ENCODE measurements at places on chromosomes 12 and 14.

DNA sequence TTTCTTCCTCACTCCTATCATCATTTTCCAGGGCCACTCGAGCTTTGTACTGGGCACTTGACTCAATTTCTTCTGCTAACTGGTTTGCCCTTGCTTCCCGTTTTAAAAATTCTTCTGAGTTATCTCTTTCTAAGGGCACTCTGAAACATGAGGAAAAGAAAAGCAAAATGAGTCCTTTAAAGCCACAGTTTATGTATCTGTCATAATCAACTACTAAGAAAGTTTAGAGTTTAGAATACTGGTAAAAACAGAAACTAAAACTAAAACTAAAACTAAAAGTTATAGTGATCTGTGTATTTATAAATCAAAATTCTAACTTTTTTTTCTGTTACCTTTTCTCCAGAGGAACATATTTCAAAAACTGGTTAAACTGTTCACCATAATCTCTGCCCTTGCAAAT is 79.2 kb downstream of the ATXN2 start:
- no peak overlapping the region for H3K4me3 ChIP-seq
- H3K27ac ChIP-seq: no peak overlapping the region
- H3K4me1 ChIP-seq: no peaks in the 10 kb centered on the region
- DNase-seq: no peak
- H3K27me3 ChIP-seq: no peaks in the 10 kb centered on the region
- peaks cover 6% of the 10 kb centered on the region for H3K36me3 ChIP-seq

- H3K36me3 ChIP-seq: no peaks in the 10 kb centered on the region
- H3K27me3 ChIP-seq: no peaks in the 10 kb centered on the region
- H3K4me1 ChIP-seq: no peaks in the 10 kb centered on the region
- H3K27ac ChIP-seq: no peak overlapping the region
- no peak for DNase-seq
These were observed 41.3 kb downstream of the ELK3 start for GRCh38 chr12:96235484-96235826.

GRCh38 chr14:104298458-104298857 is 160.1 kb downstream of the KIF26A start:
- peak; percentile 14 for DNase-seq
- no peaks in the 10 kb centered on the region for H3K36me3 ChIP-seq
- H3K27ac ChIP-seq: no peak overlapping the region
- no peaks in the 10 kb centered on the region for H3K27me3 ChIP-seq

GRCh38 chr12:105418229-105418628 is 87.7 kb downstream of the C12orf75 start:
- H3K4me1 ChIP-seq: no peaks in the 10 kb centered on the region
- H3K4me3 ChIP-seq: no peak overlapping the region
- peak overlapping the region; percentile 91 for H3K27ac ChIP-seq
- no peak for DNase-seq
- H3K27me3 ChIP-seq: no peaks in the 10 kb centered on the region
- no peaks in the 10 kb centered on the region for H3K36me3 ChIP-seq
